Dorsolateral prefrontal cortex (tissue), 122 donors: ENCODE measurements at places on chromosomes 6 and 20.

DNA sequence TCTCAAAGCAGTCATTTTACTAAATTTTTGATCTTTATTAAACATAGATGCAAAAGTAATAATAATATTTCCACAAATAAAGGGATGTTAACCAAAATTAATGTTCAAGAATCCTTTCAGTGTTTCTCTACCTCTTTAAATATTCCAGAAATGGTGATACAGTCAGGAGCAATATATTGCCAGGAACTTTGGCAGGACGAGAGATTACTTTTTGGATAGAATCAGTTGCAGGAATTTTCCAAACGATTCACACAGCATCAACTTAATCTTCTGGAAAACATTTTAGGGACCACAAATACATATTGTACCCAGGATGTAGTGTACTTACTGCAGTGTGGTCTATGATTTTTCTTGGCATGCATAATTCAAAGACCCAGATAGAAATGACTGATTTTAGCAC lies 125.7 kb downstream of the LAMA2 start:
- no peak for DNase-seq

DNA sequence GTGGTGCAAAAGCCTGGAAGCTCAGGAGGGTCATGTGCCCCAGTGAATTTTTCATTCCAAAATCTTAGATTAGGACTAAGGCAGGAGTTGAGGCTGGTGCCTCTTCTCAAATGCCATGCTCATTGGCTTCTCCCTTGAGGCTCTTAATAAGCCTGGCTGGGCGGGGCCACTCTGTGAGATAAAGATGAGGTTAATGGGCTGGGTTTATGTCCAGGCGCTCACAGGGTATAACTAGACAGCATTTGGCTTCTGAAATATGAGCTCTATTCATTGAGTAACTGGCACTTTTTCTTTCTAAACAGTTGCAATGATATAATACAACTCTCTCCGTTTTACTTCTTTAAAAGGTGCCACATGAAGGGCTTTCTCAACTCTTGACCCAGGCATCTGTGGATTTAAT lies 156.3 kb downstream of the SCML4 start:
- no peak for DNase-seq

GRCh38 chr6:84272298-84272697 lies 44.9 kb upstream of the CEP162 start:
- no peak for DNase-seq

DNA sequence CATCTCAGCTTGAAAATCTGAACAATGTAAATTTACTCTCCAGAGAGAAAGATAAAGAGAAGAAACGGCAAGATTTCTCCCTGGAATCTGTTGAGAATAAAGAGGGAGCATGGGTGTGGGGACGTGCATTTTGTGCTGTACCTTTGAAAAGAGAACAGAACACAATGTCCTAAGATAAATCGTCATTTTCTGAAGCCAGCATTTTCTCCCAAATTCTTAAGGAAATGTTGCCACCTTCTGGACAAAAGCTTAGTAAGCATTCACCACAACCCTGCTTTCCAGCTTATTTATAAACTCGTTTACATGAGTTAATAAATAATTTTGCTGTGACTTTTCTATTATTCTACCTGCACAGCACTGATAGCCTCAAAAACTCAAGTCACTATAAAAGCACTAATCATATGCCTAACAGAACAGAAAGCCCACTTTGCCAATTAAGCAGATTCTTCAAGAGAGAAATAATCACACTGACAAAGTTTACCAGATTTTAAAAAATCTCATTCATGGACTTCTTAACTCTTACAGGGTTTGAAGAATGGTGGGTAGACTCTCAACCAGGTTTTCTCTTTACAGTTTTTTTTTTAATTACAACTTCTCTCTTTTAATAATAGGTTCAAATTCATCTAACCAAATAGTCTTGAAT lies 155.8 kb downstream of the MBOAT1 start:
- no peak for DNase-seq

DNA sequence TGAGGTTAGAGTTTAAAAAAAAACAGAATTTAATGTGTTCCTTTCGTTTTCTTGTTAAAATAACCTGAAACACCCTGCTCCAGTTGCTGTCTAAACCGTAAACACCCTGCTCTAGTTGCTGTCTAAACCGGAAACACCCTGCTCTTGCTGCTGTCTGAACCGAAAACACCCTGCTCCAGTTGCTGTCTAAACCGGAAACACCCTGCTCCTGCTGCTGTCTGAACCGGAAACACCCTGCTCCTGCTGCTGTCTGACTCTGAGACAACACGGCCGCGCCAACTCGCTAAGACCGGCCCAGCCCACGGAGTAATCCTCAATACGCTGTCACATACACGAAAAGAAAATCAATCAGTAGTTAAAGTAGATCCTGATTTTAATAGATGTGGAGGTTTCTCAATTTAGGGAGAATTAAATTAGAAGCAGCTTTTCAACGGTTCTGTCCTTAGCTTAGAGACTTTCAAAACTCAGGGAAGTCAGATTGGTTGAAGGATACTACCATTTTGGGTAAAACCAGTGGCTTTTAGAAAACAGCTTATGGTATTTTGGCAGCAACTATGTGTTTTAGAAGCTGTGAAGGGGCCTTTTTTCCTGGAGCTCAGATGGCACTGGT lies 98.3 kb downstream of the RAMACL start:
- DNase-seq, result peak; percentile 52
